ENCODE measurements at places on chromosomes 1 and 21.

DNA sequence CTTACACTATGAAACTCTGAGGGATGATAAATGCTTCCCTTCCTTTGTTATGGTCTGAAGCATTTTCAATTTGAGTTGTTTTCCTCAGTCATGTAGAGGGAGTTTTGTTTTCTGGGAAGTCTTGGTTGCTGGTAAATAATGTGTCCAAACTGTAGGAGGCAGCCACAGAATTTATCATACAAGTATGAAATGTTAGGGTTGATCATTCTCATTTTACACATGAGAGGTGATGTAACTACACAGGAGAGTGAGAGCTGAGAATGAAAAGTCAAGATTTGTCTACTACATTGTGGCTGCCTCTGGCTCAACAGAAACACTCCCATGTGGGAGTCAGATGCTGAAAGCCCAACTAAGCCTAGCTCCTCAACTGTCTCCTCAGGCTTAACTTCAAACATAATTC, 182.5 kb upstream of the SGIP1 start:
- DNase-seq: no peak

- DNase-seq: no peak
Observed at GRCh38 chr1:218553197-218553596, 208.1 kb downstream of the TGFB2 start.

- DNase-seq: no peak
Observed at GRCh38 chr1:240116831-240117769, 25.4 kb downstream of the FMN2 start.

- no peak for DNase-seq
Observed at GRCh38 chr1:94966033-94966432, 39.1 kb upstream of the CNN3 start.

Measured in cortex of kidney (tissue), 1 donor.